Fibroblast of the aortic adventitia (primary cell): ENCODE measurements at places on chromosomes 13 and 19.
A peak's percentile ranks its signal among the peaks of the same experiment; 100 is the strongest.

DNA sequence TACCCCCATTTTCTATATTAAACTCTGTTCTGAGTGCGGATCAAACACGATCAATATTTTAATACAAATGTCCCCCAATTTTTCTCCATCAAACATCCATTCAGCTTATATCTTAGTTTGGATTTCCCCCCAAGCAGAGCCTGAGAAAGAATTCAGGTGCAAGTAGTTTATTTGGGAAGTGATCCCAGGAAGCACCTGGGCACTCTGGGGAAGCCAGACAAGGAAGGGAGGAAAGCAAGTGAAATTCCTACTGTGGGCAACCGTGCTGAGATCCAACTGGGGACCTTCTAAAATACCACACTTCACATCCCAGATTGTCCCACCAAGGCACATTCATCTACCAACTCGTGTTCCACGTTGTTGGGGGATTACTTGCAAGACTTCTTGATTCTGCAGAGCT lies 323.4 kb upstream of the NBEA start:
- no peak for DNase-seq

GRCh38 chr19:8571006-8571411 lies 6.2 kb downstream of the MYO1F start:
- no peak for DNase-seq

- DNase-seq: peak; percentile 77
Observed at GRCh38 chr13:76778853-76779252, 107.4 kb downstream of the KCTD12 start.

GRCh38 chr13:95603887-95604555 lies 40.5 kb downstream of the DZIP1 start:
- DNase-seq: peak; percentile 21

- no peak for DNase-seq
Observed at GRCh38 chr19:11025445-11025844, 63.8 kb upstream of the LDLR start.

DNA sequence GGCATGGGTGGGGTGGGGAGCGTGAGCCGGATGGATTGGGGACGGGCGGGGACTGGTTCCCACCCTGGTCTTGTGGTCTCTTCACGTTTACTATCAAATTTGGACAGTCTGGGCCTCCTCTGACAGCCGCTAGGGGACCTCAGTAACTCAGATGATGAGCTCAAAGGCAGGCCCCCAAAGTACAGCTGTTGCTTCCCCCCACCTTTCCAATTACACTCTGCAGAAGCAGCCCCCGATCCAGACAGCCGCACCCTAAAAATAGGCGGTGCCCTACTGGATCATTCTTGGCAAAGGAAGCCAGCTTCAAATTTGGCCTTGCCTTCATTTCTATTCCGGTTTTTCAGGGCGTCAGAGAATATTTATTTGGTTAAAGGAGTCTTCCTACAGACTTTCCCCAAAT lies 1.9 kb upstream of the FOXO1 start:
- DNase-seq: peak; percentile 43

DNA sequence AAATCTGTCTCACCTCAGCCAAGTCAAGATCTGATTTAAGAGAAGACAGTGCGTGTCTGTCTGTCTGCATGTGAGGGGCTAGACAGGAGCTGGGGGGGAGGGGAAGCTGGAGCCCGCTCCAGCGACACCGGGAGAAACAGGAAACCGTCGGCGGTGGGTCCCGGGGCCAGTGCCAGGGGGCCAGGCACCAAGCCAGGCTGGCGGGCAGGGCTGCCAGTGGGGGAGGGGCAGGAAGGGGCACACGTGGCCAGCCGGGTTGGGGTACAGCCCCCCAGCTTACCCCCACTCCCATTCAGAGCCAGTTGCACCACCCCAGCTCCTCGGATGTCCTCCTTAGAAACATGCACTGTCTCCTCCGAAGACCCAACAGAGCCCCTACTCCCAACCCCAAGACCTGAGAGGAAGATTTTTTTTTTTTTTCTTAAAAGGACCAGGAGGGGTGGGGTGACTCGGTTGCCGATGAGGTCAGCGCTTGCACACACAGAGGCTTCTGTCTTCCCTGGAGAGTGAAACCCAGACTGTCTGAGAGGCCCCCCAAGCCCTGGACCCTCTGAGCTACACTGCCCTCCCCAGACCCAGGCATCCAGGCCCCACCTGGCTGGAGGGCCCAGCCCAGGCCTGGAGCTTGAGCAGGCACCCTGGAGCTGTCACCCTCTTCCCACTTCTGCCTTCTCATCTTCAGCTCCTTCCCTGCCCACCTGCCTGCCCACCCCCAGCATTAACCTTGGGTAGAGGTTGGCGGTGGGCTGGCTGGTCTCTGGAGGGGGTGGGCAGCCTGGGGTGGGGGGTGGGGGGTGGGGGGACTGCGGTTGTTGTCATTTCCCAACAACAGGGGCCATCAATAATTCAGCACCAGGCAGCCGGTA lies 4.0 kb downstream of the ERF start:
- DNase-seq: peak; percentile 55

DNA sequence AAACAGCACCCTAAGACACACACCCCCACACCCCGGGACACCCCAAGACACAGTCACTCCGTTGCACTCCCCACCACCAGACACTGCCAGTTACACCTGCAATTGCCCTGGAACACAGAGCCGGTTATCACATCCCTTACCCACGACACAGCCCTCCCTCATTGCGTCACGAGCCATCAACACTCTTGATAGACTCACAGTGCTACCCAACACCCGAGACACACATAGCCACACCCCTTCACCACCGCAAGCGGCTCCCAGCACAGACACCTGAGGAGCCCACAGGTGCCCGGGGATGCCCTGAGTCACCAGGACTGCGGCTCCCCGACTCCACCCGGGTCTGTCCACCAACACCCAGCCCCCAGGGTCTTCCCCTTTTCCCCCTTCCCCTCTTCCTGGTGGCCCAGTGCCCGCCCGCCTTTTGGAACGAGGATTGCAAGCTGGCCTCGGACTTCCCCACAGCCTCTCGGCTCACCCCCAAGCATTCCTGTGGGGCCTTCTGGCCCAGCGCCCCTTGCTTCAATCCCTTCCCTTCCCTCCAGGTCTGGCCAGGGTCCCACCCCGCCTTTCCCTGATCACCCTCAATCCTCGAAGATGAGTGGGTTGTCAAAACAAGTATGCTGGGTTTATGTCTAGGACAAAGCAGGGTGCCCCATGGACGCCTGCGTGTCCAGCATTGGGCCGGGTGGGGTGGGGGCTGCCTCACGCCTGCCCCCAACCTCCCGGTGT lies 1.7 kb upstream of the PTGER1 start:
- peak; percentile 89 for DNase-seq

- no peak for DNase-seq
Observed at GRCh38 chr13:97237388-97237787, 15.3 kb downstream of the MBNL2 start.

GRCh38 chr19:1634242-1634937 lies 18.0 kb downstream of the TCF3 start:
- no peak for DNase-seq

GRCh38 chr19:49528211-49528771 lies 488 bp downstream of the RCN3 start:
- DNase-seq: peak; percentile 81

DNA sequence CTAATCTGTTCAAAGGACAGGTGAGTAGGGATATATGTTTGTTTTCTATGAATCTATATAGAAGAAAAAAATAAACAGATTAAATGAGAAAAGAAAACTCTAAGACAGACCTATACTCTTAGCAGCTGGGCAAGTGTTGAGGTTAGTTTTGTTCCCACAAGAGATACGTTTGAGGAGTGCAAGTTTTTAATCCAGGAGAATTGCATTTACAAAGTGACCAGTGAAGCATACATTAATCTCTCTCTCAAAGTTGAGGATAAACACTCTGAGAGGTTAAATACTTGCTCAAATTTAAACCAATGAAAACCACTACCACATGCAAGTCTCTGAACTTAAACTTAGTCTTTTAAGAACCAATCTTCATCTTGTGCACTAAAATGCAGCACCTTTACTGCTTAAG lies 930.5 kb upstream of the MIR17HG start:
- DNase-seq: no peak

GRCh38 chr13:33249894-33250293 lies 35.7 kb downstream of the STARD13 start:
- DNase-seq: no peak

GRCh38 chr13:50543782-50544181 lies 299.7 kb downstream of the DLEU7 start:
- DNase-seq: peak; percentile 88

GRCh38 chr13:29800687-29801086 lies 49.7 kb downstream of the UBL3 start:
- DNase-seq: no peak

GRCh38 chr13:90187478-90188350 lies 1159.8 kb upstream of the MIR17HG start:
- DNase-seq: no peak

GRCh38 chr13:55705971-55706370 lies 1434.7 kb upstream of the PRR20A start:
- no peak for DNase-seq

- DNase-seq: peak; percentile 76
Observed at GRCh38 chr13:113034451-113035212, 65.6 kb downstream of the MCF2L start.

- no peak for DNase-seq
Observed at GRCh38 chr13:28049215-28049614, 51.2 kb downstream of the FLT3 start.

DNA sequence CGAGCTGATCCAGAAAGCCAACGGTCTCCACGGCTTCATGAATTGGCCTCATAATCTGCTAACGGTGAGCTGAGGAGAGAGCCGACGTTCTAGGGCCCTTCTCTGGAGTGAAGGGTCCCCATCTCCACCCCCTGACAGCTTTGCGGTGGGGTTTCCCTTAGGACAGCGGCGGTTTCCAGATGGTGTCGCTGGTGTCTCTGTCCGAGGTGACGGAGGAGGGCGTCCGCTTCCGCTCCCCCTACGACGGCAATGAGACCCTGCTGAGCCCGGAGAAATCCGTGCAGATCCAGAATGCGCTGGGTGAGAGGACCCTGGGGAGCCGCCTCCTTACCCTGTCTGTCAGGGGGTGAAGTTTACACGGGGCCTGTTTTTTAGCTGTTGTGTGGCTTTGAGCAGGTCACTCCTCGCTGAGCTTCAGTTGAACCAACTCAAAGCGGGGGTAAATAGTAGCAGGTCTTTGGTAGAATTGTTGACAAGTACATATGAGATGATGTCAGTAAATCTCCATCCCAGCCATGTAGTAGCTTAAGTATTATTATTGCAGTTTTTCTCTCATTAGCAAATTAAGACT lies 801 bp downstream of the QTRT1 start:
- DNase-seq: no peak

GRCh38 chr19:2334986-2335846 lies 6.7 kb downstream of the SPPL2B start:
- DNase-seq: no peak

DNA sequence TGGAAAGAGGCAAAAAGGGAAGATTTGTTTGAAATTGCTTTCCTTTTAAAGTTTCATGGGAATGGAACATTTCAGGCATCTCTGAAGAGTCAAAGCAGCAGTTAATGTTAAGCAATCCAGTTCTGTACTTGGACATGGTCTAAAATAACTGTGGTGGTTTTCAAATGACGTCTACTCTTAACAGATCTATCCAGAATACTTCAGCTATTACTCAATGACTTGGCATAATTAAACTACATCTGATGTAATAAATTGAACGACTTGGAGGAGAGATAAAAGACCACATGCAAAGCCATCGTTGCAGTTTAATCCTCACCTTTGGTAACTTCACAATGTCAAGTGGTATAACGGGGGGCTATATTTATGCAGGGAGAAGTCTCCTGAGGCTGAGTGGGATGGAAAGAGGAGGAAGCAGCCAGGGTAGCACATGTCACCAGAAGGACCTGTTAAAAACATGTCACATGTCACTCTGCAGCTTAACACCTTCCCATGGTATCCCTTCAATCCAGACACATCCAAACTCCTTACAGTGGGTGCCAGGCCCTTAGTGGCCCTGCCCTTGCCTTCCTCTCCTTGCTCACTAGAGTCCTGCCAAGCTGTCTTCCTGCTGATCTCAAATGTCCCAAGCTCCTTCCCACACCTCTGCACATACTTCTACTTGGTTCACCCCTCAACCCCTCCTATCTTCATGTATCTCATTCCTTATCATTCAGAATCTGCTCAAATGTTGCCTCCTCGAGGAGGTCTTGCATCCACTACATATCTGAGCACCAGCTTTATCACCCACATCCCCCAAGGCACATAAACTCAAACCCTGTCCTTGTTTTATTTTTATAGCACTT lies 327.8 kb downstream of the SUCLA2 start:
- DNase-seq: peak; percentile 98

DNA sequence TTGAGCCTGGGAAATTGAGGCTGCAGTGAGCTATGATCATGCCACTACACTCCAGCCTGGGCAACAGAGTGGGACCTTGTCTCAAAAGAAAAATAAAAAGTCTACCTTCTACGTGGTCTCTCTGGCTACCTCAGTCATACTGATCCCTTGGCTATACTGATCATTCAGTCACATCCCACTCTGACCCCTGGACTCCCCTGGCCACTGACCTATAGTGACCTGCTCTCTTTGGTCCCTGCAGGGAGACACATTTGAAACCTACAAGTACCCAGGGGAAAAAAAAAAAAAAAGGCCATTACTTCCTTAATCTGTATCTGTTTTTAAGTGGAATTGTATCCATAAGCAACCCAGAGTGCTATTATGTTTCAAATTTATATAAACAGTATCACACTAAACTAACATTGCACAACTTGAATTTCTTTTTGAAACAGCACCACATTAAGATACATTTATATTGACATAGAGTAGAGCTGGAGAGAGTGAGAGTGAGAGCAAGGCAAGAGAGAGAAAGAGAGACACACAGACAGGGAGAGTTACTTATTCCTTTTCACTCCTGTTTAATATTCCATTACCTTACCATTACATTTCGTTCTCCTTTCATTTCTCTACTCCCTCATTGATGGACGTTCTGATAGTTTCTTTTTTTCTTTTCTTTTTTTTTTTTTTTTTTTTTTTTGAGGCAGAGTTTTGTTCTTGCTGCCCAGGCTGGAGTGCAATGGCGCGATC lies 23.7 kb upstream of the CERS4 start:
- DNase-seq: no peak

DNA sequence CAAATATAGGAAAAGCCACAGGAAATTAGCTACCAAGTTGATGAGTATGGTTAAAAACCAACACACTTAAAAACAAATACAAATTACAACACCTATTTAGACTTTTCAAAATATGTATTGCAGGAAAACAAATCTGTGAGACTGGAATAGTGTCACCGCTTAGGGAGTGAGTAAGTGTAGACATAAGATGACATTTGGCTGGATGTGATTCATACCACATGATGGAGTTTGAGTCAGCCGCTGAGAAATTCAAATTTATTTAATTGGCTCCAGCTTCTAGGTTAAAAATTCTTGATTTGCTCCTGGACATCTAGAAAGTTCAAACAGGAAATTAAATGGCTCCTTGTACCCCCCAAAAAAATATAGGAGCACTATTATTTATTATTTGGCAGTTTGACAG lies 531.7 kb downstream of the SLITRK1 start:
- DNase-seq: peak; percentile 30

DNA sequence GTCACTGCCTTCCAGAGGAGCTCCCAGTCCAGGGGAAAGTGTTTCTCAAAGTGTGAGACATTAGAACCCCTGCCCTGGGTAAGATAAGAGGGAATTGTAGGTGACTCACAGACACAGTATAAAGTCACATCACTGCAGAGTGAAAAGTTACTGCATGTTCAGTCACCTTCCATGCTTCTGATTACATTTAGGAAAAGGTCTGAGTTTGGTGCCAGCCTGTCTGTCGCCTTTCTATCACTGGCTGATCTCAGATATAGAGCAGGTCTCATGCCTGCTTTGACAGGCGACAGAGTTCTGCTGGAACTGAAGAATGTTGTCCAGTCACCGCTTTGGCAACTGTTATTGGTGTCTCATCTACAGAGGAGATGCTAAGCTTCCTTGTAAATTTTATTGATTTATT lies 1078.6 kb downstream of the UQCRFS1 start:
- no peak for DNase-seq
